ENCODE measurements at places on chromosomes 2 and 18.
A peak's percentile ranks its signal among the peaks of the same experiment; 100 is the strongest.

DNA sequence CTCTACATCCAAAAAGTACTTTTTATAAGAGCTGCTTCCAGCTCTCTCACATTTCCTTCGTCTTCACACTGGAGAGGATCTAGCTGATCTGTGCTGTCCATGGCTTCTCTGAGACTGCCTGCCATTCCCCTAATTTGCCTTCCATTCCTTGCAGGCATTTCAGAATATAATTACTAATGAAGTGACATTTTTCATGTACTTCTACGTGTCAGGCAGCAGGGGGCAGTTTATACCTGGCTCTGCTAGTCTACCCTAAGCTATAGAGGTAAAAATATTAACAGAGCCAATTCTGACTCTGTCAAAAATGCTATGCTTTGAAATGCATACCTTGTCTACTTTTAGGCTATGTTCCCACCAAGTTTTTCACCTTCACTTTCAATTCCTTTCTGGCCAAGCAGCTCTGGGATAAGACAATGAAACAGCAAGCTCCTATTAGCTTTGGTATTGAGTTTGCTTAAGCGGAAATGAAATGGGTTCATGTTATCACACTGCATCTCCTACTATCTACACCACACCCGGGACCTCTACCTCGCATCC is 81.9 kb downstream of the MEP1B start:
- peak; percentile 18 for DNase-seq

DNA sequence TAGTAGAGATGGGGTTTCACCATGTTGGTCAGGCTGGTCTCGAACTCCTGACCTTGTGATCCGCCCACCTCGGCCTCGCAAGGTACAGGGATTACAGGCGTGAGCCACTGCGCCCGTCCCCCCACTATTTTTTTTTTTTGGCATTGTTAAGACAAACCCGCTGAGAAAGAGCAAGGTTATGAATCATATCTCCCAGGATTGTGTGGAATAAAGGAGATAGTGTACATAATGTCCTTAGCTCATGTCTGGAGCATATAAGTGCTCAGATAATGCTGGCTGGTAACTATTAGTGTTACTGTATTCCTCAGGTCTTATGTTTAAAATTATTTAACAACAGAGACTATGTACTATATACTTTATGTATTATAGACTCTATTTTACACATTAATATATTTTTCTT is 36.0 kb downstream of the TTC27 start:
- DNase-seq: no peak

GRCh38 chr2:73979021-73979420 is 5.7 kb upstream of the TET3 start:
- DNase-seq: no peak

DNA sequence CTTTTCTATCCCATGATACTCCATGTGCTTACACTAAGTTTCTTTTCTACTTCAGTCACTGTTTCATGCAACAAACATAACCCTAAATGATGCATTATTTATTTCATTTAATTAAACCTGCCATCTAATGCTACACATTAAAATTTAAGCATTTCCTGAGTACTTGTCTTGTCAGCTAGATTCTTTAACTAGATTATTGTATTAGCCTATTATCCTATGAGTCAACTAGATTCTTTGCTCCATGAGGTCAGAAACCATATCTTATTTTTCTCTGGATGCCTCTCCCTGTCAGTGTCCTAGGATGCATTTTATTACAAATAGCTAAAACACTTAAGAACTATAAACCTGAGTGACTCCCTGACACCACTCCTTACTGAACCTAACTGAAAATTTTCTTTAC is 652.4 kb downstream of the SLC4A3 start:
- no peak for DNase-seq

GRCh38 chr2:27150639-27151230 is 1.9 kb downstream of the TCF23 start:
- no peak for DNase-seq

Measured in SK-N-DZ (cell line).